Fibroblast of skin of right quadriceps (primary cell): ENCODE measurements at places on chromosomes 6 and 20.
A peak's percentile ranks its signal among the peaks of the same experiment; 100 is the strongest.

- no peak for DNase-seq
These were observed 492 bp upstream of the RNF39 start for GRCh38 chr6:30075790-30076732.

- no peak for DNase-seq
These were observed 1.9 kb downstream of the PRELID3B start for GRCh38 chr20:59040667-59041066.

DNA sequence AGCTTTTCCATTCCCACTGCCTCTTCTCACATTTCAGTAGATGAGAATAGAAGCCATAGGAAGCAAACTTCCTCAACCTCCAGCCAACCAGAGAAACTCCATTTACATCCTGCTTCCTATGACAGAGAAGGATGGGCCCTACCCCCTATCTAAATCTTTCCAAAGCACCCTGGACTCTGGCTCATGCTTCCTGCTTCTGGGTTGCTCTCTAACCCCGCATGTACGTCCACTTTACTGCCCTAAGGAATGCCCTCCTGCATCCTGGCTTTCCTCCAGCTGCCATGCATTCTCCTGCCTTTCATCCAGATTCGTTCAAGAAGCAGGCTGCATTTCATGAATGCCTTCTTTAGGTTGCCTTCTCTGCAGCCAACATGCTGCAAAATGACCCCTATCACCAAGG is 91.9 kb downstream of the FAM217A start:
- DNase-seq: peak; percentile 21

DNA sequence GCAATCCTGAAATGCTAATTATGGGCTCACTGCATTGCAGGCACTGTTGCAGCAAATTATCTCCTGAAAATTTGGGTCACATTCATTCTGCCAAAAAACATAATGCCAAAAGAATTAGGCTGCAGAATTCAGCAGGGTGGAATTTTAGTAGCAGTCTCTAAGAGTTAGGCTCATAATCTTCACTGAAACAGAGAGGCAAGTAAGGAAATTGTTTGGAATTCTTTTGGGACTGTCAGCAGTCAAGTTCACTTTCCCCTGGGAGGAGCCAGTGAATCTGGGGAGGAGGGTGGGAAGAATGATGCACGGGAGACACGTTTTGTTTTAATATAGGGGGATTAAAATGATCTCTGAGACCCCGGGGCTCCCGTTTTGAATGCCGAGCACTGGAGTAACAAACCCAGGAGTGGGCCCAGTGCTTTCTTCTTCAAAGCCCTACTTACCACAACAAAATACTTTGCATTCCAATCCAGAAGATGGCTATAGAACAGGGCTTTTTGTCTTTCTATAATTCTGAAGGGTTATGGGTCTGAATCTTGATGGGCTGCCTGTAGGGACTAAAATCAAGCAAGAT is 44.7 kb downstream of the SOBP start:
- peak; percentile 7 for DNase-seq

- no peak for DNase-seq
These were observed 82.3 kb upstream of the MPC1 start for GRCh38 chr6:166465003-166465399.

- peak; percentile 5 for DNase-seq
These were observed 57.9 kb downstream of the KCNB1 start for GRCh38 chr20:49424536-49424935.

- DNase-seq: no peak
These were observed 2.7 kb downstream of the VEGFA start for GRCh38 chr6:43772681-43773049.

DNA sequence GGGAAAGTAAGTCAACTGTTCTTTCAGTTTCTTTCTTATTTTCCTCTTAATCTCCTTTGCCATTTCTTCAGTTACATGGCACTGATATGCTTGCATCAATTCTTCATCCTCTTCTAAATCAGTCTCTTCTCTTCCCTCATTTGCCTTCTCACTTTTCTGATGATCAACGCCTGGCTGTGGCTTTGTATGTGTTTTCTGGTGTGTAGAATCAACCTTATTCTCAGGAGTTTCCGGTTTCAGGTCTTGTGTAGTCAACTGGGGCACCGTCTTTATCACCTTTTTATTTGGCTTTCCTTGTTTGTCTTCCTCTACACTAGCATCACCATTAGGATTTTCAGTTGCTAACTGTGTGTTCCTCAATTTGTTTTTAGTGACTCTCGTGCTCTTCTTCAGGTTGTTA is 31.6 kb downstream of the AHI1 start:
- DNase-seq: no peak

GRCh38 chr6:136772685-136773472 is 19.4 kb downstream of the MAP3K5 start:
- DNase-seq: no peak

- no peak for DNase-seq
These were observed 5.2 kb downstream of the SRSF6 start for GRCh38 chr20:43462660-43463526.

DNA sequence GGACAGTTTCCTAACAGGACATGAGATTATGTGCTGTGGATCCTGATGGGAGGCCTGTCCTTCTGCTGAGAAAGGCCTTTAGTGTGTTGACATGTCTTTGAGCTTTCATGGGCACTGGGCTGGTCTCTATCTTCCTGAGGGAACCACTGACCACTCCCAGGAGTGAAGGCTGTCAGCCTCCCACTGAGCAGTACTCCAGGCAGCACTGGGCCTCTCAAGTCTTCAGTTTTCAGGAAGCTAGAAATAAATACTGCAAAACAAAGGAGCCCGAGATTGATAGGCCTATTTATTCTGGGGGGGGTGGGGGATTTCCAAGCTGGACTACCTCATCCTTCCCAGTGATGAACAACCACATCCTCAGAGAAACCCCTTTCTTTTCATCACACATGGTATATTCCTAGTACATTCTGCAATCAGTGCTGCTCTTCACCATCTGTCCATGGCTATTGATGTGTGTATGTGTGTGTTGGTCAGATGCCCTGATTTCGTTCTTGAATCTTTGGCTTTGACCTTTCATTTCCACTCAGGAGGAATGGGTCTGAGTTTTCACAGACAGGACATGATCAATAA is 180.9 kb upstream of the SPTLC3 start:
- no peak for DNase-seq
